Activated CD4-positive, alpha-beta T cell treated with anti-CD3 and anti-CD28 coated beads, Interleukin-2, Interleukin-4, amounts not matched to agents 100 ng/mL and 50 ng/mL, durations not matched to agents 16 hours and 8 hours (primary cell): ENCODE measurements at places on chromosomes 11 and 22.

- DNase-seq, result no peak
Measured at GRCh38 chr22:22752556-22753477, 108.4 kb downstream of the GGTLC2 start.

GRCh38 chr11:113077379-113077778, 116.2 kb downstream of the NCAM1 start:
- no peak for DNase-seq

DNA sequence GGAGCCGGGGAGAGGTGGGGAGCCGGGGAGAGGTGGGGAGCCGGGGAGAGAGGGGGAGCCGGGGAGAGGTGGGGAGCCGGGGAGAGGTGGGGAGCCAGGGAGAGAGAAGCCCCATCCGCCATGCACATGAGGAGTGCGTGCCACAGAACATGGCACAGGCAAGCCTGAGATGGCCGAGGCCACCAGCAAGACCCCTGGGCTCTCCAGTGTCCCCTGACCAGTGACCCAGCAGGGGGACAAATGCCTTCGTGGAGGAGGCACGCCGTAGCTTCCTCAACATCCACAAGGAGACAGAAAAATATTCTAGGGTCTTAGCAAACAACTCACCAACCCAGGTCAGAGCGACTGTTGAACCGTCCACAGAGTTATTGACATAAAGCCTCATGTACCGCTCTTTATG, 618.8 kb downstream of the TBC1D22A start:
- no peak for DNase-seq

DNA sequence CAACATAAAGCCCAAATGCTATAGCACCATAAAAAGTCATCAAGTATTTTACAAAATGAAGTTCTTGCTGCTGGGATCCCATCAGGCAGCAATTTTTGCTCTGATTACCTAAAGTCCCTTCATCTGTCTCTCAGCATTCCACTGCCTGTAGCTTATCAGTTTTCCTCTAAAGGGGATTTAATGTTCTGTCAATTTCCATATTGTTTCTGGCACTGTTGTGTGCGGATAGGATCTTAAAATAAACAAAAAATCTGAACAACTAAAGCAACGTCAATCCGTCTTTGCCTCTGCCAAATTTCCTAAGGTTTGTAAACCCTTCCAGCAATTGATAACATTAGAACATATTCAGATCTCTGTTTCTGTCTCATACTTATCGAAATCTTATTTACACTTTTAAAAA, 1126.3 kb upstream of the RAG2 start:
- DNase-seq, result no peak

- DNase-seq, result no peak
Measured at GRCh38 chr11:29231991-29232390, 784.8 kb downstream of the KCNA4 start.

DNA sequence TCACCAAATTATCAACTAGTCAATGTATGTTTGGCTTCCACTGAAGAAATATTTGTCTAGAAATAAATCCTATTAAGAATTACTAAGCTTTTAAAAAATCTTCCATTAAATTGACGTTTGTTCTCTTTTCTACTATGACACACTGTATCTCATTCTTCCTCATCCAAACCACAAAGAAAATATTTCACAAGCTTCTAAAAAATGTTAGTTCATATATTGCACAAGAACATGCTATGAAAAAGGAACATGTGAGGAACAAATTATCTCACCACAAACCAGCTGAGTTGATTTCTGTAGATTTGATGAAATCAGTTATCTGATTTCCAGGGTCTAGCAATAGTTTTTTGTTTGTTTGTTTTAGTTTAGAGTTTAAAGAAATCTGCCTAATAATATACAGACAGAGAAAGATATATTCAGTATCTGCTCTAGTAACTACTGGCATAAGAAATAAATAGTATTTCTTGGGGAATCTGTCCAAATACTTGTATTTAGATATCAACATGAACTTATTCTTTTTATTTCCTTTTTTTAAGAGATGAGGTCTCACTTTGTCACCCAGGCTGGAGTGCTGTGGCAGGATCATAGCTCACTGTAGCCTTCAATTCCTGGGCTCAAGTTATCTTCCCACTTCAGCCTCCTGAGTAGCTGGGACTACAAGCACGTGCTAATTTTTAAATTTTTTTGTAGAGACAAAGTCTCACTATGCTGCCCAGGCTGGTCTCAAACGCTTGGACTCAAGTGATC, 161.7 kb downstream of the ATG16L2 start:
- peak; percentile 69 for DNase-seq

DNA sequence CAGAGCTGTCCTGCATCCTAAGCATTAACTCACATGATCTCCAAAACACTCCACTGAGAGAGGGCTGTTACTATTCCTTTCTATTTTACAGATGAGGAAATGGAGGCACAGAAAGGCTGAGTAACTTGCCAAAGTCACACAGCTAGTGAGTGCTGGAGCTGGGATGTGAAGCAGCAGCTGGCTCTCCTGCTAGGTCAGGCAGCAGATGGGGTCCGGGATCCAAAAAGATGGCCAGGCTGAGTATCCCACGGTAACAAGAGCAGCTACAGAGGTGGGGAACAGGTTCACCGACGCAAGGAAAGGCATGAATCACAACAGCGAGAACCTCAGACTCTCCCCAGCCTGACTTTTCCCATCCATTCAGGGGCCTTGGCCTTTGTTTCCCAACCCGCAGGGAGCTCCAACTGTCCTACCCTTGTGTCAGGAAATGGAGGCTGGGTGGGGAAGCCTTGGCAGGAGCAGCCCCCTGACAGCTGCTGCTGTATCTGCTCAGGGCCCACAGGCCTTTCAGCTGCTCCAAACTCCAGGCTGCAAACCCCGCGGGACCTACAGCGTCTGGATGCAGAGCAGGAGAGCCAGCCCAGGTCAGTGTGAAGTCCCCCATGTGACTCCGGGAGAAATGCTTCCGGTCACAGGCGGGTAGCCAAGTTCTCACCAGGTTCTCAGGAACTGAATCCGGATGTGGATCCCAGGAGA, 29.5 kb downstream of the DKK3 start:
- no peak for DNase-seq

DNA sequence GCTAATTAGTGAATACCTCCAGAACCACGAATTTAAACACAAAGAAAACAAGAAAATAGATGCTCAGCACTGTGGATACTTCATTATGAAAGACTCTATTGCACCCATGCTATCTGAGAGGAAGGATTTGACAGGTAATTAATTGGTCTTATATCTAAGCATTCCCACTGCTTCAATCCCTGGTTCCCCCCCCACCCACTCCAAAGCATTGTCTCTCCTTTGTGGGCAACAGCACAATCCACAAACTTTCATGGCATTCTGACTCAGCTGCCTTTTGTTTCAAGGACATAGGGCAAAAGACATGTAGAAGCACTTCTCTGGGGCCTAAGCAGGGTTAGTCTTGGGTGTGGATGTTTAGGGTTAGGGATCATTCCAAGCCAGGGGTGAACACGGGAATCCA, 551.4 kb downstream of the BUD13 start:
- DNase-seq, result no peak

DNA sequence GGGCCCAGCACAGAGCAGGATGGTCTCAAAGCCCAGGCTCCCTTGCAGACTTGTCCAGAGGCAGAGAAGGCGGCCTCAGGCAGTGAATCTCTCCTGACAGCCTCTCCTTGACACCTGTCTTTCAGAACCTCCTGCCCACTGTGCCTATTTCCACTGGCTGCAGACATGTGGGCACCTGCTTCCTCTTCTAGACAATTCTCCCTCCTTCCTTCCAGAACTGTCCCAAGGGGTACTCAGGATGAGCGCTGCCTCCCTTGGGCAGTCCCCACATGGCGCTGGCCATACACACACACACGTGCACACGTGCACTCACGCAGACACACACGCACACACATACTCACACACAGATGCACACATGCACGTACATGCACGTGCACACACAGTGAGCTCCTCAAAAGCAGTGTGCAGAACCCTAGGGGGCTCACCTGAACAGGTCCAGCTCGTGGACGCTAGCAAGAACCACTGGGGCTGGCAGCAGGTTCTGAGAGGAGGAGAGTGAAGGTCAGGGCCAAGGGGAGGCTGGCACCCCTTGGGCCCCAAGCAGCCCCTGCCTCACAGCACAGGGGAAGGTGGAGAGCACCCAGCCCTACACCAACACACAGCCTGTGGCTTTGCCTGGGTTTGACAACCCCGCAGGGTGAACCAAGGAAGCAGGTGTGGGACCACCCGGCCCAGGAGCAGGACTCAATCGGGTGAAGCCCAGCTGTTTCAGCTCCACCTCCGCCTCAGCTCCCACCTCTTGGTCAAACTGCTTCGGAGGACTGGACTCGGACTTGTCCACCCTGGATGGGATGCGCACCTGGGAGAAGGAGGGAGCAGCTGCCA, 8.1 kb upstream of the PLXNB2 start:
- no peak for DNase-seq

DNA sequence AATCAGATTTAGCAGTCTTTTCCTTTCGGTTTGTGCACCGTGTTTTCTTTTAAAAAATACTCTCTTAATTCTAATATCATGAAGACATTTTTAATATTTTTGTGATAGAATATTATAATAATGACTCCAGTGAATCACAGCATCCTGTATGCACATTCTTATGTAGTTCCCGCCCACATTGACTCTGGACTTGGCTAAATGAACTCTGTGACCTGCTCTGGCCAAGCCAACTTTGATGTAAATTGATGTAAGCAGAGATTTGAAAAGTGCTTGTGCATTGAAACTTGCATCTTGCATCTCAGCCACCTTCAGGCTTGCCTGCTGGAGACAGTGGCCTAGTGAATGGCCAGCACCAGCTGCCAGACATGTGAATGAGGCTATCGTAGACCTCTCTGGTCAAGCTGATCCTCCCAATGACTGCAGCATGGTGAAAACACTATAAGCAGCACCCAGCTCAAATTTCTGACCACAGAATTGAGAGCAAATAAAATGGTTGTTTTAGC, 29.2 kb upstream of the PGM2L1 start:
- no peak for DNase-seq

DNA sequence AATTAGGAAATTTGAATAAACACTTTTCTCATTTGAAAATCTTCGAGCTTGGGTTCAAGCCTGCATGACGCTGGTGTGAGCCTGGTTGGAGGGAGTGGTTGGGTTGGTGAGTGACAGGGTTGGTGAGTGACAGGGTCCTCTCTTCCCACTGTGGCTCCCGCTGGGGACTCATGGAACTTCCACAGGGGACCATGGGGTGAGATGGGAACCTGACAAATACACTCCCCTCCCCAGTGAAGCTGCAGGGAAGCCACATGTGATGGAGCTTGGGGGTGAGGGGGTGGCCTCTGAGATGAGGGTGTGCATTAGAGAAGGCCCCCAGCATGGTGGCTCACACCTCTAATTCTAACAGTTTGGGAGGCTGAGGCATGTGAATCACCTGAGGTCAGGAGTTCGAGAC, 66.8 kb downstream of the RTL6 start:
- DNase-seq, result no peak

GRCh38 chr11:66264914-66265313, 3.5 kb upstream of the RAB1B start:
- peak; percentile 32 for DNase-seq

DNA sequence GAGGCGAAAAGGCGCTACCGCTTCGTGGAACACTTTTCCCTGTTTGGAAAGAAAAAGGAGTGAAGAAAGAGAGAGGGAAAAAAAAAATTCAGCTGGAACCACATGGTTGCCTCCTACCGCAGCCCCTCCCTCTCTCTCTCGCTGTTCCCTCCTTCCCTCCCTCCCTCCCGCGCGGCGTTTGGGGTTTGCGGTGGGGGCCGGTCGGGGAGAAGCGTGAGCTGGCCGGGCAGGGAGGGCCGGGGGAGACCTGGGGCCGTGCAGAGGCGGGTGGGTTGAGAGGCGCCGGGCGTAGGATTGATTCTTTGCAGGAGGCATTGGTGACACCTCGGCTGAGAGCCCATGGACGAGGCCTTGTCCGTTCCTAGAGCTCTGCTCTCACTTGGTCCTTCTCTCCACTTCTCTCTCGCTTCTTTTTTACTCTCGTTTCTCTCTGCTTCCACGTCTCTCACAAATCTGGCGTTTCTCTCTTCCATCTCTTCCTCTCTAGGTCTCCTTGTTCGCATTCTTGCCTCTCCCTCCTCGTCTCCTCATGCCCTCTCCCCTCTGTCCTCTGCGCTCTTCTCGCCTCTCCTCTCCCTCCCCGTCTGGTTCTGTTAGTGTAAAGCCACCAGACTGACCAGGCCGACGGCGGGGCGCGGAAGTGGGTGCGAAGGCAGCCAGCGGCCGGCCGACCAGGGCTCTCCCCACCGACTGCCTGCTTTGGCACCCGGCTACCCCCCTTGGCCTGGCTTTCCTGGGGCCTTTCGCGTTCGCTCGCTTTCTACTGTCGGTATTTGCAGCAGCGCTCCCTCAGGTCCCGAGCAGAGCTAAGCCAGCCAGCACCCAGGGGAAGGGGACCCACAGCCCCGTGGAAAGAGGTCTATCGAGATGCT, at the start of gene CLMP:
CLMP (minus strand) TSS at position 61 of the 872 bp plus-strand sequence. CDS start 308 bp downstream, outside the sequence.
- no peak for DNase-seq

DNA sequence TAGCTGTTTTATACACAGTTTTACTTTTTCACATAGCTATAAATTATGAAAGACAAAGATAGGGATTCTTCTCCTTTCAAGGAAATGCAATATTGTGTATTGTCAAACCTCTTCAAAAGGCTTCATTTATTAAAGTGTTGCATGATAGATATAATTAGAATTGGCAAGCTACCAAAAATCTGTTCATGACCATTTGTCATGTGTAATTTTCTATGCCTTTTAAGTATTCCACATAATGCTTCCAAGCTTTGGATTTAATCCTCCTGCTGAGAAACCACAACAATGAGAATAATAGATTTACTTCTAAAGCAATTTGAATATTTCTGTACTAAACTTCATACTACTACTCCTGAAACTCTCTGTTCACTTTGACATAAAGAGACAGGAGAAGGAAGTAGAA, 403.2 kb upstream of the CCDC179 start:
- DNase-seq, result no peak

DNA sequence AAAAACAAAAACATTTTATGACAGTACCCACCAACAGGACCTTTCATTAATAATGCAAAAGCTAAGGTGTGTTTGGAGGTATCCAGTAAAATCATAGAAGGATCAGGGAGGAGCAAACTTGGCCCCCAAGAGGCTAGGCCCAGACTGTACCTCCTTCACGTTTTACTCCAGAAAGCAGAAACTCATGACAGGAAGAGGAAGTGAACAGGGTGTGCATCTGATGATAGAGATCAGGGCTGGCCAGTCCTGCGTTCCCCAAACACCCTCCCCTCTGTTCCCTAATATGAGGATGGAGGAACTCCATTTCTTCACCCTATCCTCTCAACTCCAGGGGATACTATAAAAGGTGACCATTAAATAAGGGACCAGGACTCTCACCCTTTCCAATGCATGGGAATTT, 10.2 kb upstream of the MS4A12 start:
- no peak for DNase-seq

DNA sequence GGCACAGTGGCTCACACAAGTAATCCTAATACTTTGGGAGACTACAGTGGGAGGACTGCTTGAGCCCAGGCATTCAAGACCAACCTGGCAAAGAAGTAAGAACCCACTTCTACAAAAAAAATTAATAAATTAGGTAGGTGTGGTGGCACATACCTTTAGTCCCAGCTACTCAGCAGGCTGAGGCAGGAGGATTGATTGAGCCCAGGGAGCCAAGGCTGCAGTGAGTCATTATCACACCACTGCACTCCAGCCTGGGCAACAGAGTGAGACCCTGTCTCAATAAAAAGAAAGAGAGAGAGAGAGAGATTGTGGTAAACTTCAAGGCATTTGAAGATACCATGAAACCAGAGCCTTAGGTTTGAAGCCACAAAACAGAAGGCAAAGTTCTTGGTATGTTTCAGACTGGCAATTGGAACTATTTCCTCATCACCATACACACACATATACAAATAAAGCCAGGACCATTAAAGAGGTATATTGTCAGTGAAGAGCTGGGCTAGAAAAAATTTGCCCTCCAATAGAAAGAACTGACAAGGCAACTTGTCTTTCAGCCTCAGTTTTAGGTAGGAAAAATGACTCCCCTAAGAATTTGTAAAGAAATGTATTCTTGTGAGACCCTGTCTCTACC, 24.6 kb upstream of the B3GNT6 start:
- DNase-seq, result no peak

GRCh38 chr11:59783632-59784090, 26.9 kb downstream of the MRPL16 start:
- peak; percentile 53 for DNase-seq
